ENCODE measurements at places on chromosomes 3 and 15. TPM values are rescaled to one million over a fixed set of nuclear protein-coding genes. Genes with fewer than 3 reads are reported as not detected.

The GRIP2 gene
- 0.08 TPM for total RNA-seq

The EPHB1 gene
- total RNA-seq = 0.59 TPM

The SLC27A2 gene
- not detected for total RNA-seq

The COL6A6 gene
- 0.08 TPM for total RNA-seq

The CMTM7 gene
- 3.0 TPM for total RNA-seq

The SSUH2 gene
- total RNA-seq = 0.12 TPM

The GABRG3 gene
- not detected for total RNA-seq

Data from smooth muscle cell of the coronary artery (primary cell).